ENCODE measurements at places on chromosomes 5 and 9.

- H3K4me1 ChIP-seq, result no peaks in the 10 kb centered on the region
- H3K36me3 ChIP-seq, result no peaks in the 10 kb centered on the region
- peaks cover 3% of the 10 kb centered on the region for H3K27me3 ChIP-seq
Observed at GRCh38 chr9:131323629-131324028, 34.1 kb downstream of the PLPP7 start.

DNA sequence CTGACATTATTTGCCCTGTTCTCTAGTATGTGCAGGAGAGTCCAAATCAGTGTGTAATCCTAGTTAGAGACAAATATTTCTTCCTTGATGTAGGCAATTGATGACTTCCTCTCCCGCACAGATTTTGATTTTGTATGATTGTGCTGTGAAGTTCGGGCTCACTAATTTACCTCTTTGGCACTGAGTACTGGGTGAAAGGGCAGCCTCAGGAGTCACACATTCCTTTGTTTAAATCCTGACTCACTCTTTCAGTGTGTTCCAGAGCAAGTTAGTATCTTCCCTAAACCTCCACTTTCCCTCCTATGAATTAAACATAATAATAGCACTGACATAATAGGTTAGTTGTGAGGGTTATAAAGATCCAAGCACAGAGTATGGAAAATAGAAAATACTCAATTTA, 269.7 kb downstream of the ISL1 start:
- H3K4me3 ChIP-seq, result no peak overlapping the region
- H3K27me3 ChIP-seq, result no peaks in the 10 kb centered on the region
- no peak overlapping the region for H3K27ac ChIP-seq
- H3K36me3 ChIP-seq, result no peaks in the 10 kb centered on the region
- H3K4me1 ChIP-seq, result no peaks in the 10 kb centered on the region
- DNase-seq, result no peak

GRCh38 chr5:114360816-114361723, 800 bp upstream of the KCNN2 start:
- H3K4me1 ChIP-seq, result peaks cover 12% of the 10 kb centered on the region
- H3K36me3 ChIP-seq, result peaks cover 3% of the 10 kb centered on the region
- DNase-seq, result no peak

GRCh38 chr5:72041654-72042053, 65.6 kb upstream of the MAP1B start:
- peaks cover 15% of the 10 kb centered on the region for H3K27me3 ChIP-seq
- H3K27ac ChIP-seq, result no peak overlapping the region
- DNase-seq, result no peak
- no peaks in the 10 kb centered on the region for H3K4me1 ChIP-seq
